ENCODE measurements at places on chromosomes 13 and 19.
A peak's percentile ranks its signal among the peaks of the same experiment; 100 is the strongest.

DNA sequence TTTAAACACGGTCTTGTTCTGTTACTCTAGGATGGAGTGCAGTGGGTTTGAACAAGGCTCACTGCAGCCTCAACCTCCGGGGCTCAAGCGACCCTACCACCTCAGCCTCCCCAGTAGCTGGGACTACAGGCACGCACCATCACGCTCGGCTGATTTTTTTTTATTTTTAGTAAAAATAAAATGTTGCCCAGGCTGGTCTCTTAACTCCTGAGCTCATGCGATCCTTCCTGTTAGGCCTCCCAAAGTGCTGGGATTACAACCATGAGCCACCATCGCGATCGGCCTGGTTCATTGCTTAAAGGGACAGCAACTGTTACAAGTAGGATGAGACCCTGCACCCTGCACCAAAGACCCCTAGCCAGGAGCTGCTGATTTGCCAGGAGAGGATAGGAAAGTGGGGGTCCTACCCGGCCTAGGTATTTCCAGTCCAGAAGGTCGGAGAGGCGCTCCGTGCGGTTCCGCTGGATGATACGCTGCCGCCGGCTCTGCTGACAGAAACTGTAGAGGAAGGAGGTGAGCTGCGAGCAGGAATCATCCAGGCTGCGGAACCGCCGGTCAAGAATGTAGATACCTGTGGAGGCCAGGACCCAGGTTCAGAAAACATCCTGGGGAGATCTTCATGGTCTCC is 5.1 kb downstream of the FTL start:
- H3K4me1 ChIP-seq: peaks cover 9% of the 10 kb centered on the region
- no peak for DNase-seq
- peaks cover 6% of the 10 kb centered on the region for H3K36me3 ChIP-seq
- H3K27ac ChIP-seq: no peak overlapping the region

GRCh38 chr13:99750951-99751350 is 220.6 kb downstream of the ZIC5 start:
- H3K4me1 ChIP-seq: no peaks in the 10 kb centered on the region
- H3K27me3 ChIP-seq: no peaks in the 10 kb centered on the region
- DNase-seq: no peak
- no peak overlapping the region for H3K4me3 ChIP-seq

GRCh38 chr13:54165581-54166215 is 1137.1 kb downstream of the OLFM4 start:
- no peak overlapping the region for H3K4me3 ChIP-seq
- H3K36me3 ChIP-seq: no peaks in the 10 kb centered on the region
- no peaks in the 10 kb centered on the region for H3K27me3 ChIP-seq

DNA sequence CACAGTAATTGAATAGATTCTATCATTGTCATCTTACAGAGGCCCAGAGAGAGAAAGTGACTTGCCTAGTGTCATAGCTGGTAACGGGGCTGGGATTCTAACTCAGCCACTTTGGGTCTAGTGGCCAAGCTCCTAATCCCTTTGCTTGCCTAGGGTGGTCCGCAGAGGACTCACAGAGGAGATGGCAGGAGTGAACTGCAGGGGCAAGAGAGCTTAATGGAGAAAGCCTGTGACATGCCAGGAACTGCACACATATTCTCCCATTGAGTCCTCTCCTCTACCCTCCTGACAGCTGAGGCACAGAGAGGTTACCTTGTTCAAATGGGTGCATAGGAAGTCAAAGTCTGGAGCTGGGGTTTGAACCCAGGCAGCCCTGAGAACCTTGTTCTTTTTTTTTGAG is 2.7 kb downstream of the LSR start:
- peaks cover 4% of the 10 kb centered on the region for H3K36me3 ChIP-seq
- DNase-seq: no peak
- no peaks in the 10 kb centered on the region for H3K4me1 ChIP-seq
- H3K27me3 ChIP-seq: no peaks in the 10 kb centered on the region

DNA sequence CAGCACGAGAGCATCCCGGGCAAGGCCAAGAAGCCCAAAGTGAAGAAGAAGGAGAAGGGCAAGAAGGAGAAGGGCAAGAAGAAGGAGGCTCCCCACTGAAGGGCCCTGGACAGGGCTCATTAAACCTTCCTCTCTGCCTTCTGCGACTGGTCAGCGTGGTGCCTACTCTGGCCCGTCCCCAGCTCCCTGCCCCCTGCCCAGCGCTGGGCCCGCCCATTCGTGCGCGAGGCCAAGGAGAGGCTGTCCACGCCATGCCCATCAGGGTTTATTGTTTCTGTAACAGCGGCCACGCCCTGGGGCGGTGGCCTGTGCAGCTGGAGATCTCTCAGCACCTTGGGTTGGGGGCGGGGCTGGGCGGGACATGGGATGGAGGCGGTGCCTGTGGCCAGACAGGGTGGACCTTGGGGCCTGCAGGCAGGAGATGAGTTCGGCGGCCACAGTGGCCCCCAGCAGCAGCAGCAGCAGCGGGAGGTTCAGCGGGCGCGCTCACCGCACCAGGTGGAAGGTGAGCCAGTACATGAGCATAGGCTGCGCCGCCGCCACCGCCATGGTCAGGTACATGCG is 897 bp downstream of the C19orf33 start:
- peaks cover 38% of the 10 kb centered on the region for H3K36me3 ChIP-seq
- DNase-seq: no peak
- H3K27me3 ChIP-seq: no peaks in the 10 kb centered on the region

DNA sequence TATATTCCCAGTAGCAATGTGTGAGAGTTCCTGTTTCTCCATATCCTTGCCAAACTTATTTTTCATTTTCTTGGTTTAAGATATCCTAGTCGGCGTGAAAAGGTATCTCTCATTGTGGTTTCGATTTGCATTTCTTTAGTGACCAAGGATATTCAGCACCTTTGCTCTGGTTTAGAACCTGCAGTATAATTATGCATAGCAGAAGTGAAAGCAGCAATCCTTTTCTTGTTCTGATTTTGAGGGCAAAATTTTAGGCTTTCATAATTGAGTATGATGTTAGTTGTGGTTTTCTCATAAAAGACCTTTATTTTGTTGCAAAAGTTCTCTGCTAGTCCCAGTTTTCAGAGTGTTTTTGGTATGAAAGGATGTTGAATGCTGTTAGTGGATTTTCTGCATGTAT is 491.0 kb downstream of the FGF9 start:
- no peaks in the 10 kb centered on the region for H3K27me3 ChIP-seq
- no peak for DNase-seq
- H3K36me3 ChIP-seq: no peaks in the 10 kb centered on the region
- peak overlapping the region; percentile 23 for H3K27ac ChIP-seq
- H3K4me3 ChIP-seq: peak overlapping the region; percentile 17

DNA sequence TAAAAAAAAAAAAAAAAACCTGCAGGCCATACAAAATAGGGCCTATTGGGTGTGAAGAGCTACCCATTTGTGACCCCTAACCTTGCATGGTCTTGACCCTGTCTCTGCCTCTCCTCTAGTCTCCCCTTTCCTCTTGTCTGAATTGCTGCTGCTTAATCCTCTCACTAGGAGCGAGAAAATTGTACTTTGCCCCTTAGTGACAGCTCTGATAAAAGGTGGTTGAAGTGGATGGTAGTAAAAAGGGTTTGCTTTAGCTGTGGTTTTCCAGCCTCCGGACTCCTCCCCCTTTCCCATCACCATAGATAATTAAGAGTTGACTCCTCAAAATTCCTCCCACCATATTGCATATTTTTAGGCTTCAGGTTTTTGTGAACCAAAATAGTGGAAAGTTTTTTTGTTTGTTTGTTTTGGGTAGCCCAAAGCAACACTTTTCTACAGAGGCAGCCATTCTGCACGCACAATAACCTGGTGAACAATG is 23.5 kb downstream of the ACTN4 start:
- no peaks in the 10 kb centered on the region for H3K36me3 ChIP-seq
- H3K4me3 ChIP-seq: no peak overlapping the region
- H3K27me3 ChIP-seq: peaks cover 3% of the 10 kb centered on the region
- H3K4me1 ChIP-seq: peaks cover 70% of the 10 kb centered on the region
- no peak overlapping the region for H3K27ac ChIP-seq

- no peak overlapping the region for H3K27ac ChIP-seq
- H3K4me3 ChIP-seq: no peak overlapping the region
- no peaks in the 10 kb centered on the region for H3K36me3 ChIP-seq
- peaks cover 4% of the 10 kb centered on the region for H3K4me1 ChIP-seq
- H3K27me3 ChIP-seq: peaks cover 13% of the 10 kb centered on the region
- no peak for DNase-seq
Observed at GRCh38 chr19:39509233-39509632, 5.7 kb upstream of the SELENOV start.

GRCh38 chr13:112333756-112334543 is 42.2 kb upstream of the SPACA7 start:
- no peak overlapping the region for H3K4me3 ChIP-seq
- no peak overlapping the region for H3K27ac ChIP-seq
- H3K36me3 ChIP-seq: no peaks in the 10 kb centered on the region

DNA sequence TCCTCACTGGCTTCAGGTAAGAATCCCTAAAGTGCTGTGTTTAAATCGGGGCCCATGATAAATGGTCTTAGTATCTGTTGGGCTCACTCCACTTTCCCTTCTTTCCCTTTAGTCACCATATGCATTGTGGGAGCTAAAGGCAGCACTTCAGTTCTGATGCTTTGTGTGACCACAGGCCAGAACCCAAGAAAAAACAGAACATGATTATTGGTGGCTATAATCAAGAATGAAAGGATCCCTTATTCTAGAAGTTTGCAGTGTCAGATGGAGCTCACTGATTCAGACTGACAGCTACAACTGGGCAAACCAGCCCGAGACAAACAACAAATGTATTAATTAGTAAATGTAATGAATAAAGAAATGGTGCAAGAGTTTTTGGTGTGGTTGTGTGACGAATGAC is 57.3 kb upstream of the POMP start:
- no peaks in the 10 kb centered on the region for H3K4me1 ChIP-seq
- no peaks in the 10 kb centered on the region for H3K27me3 ChIP-seq
- no peak overlapping the region for H3K27ac ChIP-seq
- no peak overlapping the region for H3K4me3 ChIP-seq

- H3K27ac ChIP-seq: no peak overlapping the region
- H3K4me1 ChIP-seq: no peaks in the 10 kb centered on the region
- H3K36me3 ChIP-seq: no peaks in the 10 kb centered on the region
- no peak for DNase-seq
Observed at GRCh38 chr13:24365191-24365590, 55.8 kb downstream of the C1QTNF9 start.

- no peak overlapping the region for H3K4me3 ChIP-seq
- H3K27ac ChIP-seq: no peak overlapping the region
- no peak for DNase-seq
- no peaks in the 10 kb centered on the region for H3K27me3 ChIP-seq
- H3K4me1 ChIP-seq: no peaks in the 10 kb centered on the region
Observed at GRCh38 chr19:5387472-5387871, 46.9 kb upstream of the PTPRS start.

DNA sequence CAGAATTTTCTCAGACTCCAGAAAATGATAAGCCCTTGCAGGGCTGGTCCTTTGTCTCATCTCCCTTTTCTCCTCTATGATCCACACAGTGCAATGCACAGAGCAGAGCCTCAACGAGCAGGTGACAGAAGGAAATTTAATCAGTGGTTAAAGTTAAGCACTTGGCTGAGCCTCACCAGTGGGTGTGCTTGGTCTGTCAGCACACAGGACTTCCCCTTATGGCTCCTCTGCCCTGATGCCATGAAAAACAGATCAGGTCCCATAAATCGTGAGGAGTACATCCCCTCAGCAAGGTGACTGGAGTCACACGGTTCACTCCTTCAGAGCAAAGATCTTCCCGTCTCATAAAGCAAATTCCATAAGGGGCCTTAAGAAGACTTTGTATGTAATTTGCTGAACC is 818.2 kb downstream of the UQCRFS1 start:
- no peaks in the 10 kb centered on the region for H3K27me3 ChIP-seq
- no peaks in the 10 kb centered on the region for H3K36me3 ChIP-seq
- DNase-seq: no peak
- no peaks in the 10 kb centered on the region for H3K4me1 ChIP-seq
- H3K4me3 ChIP-seq: no peak overlapping the region

DNA sequence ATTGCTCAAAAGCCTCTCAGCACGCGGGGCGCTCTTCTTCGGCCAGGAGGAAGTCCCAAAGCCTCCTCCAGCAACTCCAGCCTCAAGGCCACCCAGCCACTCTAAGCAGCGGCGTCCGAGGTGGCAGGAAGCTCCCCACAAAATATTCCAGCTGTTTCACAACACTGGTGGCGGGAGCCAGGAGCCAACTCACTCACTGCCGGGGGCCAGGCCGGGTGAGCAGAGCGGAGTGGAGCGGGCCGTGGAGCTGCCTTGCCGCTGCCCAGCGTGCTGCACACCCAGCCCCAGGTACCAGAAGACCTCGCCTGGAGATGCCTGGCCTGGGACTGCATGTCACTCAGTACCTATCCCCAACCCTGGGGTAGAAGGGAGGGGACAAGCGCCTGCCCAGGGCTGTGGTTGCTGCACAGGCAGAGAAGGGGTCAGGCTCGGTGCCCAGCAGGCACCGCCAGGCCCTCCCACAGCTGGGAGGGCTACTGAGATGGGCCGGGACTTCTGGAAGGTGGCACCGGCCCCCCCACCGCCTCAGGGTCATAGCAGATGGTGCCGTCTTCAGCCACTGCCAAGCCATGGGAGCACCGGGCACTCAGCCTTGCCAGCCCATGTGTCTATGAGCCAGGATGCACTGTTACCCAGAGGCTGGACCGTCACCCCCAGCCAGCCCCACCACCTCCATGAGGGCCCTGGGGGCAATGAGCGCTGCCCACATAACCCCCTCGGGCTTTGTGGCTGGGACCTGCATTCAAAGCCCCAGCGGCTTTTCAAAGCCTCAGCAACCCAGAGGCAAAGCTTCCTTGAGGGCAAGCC is 59.2 kb downstream of the MLLT1 start:
- no peaks in the 10 kb centered on the region for H3K36me3 ChIP-seq
- H3K27me3 ChIP-seq: no peaks in the 10 kb centered on the region
- no peak overlapping the region for H3K4me3 ChIP-seq
- no peaks in the 10 kb centered on the region for H3K4me1 ChIP-seq

DNA sequence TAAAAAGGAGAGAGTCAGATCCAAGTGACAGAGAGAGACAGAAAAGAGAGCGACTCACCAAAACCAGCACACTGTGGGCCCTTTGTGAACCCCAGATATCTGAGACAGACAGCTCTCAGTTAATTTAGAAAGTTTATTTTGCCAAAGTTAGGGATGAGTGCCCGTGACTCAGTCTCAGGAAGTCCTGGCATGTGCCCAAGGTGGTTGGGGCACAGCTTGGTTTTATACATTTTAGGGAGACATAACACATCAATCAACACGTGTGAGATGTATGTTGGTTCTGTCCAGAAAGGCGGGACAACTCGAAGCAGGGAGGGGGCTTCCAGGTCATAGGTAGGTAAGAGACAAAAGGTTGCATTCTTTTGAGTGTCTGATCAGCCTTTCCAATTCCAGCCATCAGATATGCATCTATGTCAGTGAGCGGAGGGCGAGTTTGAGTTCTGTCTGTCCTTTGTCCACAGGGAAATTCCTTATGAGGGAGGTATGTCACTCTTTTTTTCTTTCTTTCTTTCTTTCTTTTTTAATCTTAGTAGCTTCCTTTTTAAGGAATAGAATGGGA is 37.2 kb upstream of the ATP11A start:
- H3K4me3 ChIP-seq: no peak overlapping the region
- H3K27ac ChIP-seq: no peak overlapping the region
- no peaks in the 10 kb centered on the region for H3K27me3 ChIP-seq

All from naive thymus-derived CD4-positive, alpha-beta T cell (primary cell).